ENCODE measurements at places on chromosomes 1 and 21.

- no peak for DNase-seq
Measured at GRCh38 chr1:220796530-220796929, 9.8 kb downstream of the MTARC1 start.

GRCh38 chr1:100517515-100517914 lies 20.4 kb upstream of the GPR88 start:
- no peak for DNase-seq

DNA sequence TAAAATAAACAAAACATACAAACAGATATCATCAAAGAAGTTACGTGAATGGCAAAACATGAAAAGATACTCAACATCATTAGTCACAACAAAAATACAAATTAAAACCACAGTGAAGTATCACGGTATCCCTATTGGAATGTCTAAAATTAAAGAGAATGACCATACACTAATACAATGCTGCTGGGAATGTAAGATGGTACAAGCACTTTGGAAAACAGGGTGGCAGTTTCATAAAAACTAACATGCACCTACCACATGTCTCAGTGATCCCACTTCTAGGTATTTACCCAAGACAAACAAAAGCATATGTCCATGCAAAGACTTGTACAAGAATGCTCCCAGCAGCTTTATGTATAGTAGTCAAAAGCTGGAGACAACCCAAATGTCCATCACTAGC lies 69.1 kb downstream of the HSF2BP start:
- DNase-seq, result no peak

- DNase-seq, result no peak
Measured at GRCh38 chr1:57019236-57019839, 53.5 kb upstream of the C8B start.

DNA sequence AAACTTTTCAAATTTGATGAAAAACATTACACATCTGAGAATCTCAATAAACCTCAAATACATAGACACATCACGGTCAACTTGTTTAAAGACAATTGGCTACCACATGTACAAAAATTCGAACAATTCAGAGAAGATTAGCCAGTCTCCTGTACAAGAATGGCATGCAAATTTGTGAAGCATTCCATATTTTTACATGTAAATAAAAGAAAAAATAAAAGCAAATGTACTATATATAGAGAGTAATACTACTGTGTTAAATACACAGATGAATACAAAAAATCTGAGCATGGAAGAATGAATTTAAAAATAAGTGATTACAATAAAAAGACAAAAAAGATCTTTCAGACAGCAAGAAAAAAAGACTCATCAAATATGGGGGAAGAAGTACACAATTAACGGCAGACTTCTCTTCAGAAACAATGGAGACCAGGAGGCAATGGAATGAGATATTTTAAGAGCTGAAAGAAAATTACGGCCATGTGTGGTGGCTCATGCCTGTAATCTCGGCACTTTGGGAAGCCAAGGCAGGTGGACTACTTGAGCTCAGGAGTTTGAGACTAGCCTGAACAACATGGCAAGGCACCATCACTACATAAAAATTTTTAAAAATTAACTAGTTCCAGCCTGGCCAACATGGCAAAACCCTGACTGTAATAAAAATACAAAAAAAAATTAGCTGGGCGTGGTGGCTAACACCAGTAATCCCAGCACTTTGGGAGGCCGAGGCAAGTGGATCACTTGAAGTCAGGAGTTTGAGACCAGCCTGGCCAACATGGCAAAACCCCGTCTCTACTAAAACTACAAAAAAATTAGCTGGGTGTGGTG lies 23.2 kb downstream of the HAX1 start:
- no peak for DNase-seq

- DNase-seq, result peak; percentile 70
Measured at GRCh38 chr1:37035796-37036666, 1.7 kb upstream of the GRIK3 start.

Data from BE2C (cell line).